ENCODE measurements at places on chromosomes 6 and 20.
A peak's percentile ranks its signal among the peaks of the same experiment; 100 is the strongest.

GRCh38 chr20:24042646-24043045 is 54.1 kb upstream of the GGTLC1 start:
- DNase-seq: no peak

DNA sequence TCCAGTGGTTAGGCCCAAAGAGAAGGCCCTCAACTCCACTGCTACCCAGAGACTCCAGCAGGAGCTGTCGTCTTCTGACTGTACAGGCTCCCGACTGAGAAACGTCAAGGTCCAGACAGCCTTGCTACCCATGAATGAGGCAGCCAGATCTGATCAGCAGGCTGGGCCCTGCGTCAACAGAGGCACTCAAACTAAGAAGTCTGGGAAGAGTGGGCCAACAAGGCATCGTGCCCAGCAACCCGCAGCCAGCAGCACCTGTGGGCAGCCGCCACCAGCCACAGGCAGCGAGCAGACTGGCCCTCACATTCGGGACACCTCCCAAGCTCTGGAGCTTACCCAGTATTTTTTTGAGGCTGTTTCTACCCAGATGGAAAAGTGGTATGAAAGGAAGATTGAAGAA is 8.1 kb downstream of the LYRM2 start:
- no peak for DNase-seq

GRCh38 chr6:109580519-109580918 is 97.5 kb upstream of the ZBTB24 start:
- no peak for DNase-seq

- no peak for DNase-seq
Measured at GRCh38 chr6:75759207-75759606, 10.2 kb downstream of the MYO6 start.

DNA sequence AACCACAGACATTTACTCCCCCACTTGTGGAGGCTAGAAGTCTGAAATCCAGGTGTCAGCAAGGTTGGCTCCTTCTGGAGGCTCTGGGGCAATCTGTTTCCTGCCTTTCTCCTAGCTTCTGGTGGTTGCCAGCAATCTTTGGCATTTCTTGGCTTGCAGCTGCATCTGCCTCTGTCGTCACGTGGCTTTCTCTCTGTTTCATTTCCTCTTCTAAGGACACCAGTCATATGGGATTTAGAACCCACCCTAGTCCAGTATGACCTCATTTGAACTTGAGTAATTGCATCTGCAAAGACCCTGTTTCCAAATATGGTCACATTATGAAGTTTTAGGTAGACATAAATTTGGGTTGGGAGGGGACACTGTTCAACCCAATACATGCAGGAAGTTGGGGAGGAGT is 56.2 kb upstream of the EPB41L1 start:
- no peak for DNase-seq

DNA sequence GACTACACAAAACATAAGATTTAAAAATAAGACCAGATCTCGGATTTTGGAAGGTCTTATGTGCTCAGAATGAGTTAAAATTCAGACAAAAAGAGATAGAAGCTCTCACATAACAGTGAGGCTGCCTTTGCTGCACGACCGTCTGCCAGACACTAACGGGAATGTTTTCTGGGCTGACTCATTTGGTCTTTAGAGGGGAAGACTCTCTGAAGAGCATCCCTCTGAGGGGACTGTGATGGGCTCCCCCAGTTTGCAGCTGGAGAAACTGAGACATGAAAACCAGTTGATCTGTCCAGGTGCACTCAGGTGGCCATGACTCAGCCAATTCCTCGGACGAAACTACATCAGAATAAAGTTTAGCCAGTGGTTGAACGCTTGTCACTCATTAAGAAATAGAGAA is 153.9 kb downstream of the RNASET2 start:
- no peak for DNase-seq

- DNase-seq: no peak
Measured at GRCh38 chr20:61887596-61888093, 178.0 kb downstream of the TAF4 start.

GRCh38 chr6:135329851-135330803 is 149.0 kb downstream of the MYB start:
- DNase-seq: no peak

DNA sequence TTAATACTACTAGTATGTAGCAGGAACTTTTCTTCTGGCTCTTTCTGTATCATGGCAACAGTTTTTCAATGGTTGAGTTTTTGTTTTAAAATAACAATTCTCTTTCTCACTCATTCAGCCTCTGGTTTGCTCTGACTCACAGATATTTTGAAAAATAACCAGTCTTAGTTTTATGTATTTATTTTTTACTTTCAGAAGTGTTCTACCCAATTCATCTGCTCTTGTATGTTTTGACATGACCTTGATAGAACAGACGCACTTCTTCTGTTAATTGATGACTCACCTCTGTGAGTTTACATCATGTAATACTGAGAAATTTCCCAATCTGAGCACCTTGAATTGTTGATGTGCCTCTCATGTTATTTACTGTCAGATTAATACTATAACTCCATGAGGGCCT is 178.9 kb downstream of the SASH1 start:
- no peak for DNase-seq

DNA sequence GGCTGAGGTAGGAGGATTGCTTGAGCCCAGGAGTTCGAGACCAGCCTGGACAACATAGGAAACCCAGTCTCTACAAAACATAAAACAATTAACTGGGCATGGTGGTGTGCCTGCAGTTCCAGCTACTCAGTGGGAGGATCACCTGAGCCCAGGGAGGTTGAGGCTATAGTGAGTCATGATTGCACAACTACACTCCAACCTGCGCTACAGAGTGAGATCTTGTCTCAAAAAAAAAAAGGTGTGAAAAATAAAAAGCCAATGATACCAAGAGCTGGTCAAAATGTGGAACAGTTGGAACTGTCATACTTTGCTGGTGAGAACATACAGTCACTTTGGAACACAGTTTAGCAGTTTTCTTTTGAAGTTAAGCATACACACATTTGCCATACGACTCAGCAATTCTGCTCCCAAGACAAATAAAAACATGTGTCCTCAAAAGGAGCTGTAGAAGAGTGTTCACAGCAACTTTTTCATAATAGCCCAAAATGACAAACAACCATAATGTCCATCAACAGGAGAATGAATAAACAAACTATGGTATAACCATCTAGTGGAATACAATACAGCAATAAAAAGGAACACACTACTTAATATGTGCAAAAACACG is 21.6 kb upstream of the FKBP5 start:
- DNase-seq: no peak

DNA sequence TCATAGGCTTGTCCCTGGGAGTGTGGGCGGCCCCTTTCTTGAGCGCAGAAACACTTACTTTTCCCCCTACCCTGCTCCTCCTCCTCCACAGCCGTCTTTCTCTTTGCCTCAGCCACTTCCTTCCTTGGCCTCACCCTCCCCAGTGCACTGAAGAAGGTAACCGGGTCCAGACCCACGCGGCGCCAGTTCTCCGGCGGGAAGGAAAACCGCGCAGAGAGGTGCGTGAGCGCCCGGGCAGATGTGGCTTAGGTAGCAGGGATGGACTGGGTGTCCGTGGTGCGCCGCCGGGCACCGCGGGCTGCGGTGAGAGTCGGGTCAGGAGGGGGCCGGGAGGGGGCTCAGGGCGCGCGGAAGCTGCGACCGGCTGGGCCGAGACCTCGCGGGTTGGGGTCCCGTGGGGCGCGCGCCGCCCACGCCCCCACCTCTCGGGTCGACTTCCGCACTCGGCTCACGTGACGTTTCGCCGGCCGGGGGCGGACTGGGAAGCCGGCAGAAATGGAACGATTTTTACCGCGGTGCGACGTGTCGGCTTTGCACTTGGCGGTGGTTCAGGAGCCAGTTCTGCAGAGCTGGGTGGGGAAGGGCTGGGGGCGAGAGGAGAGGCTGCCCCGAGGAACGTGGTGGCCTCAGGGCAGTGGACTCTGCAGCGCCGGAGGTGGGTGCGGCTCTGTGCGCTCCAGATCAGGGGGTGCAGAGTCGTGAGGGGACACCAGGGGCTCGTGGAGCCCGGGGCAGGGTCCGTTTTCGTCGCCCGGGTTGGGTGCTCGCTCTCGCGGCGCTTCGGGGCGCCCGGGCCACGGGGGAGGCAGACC is at the start of gene ABRACL:
Gene ABRACL (plus strand): TSS at position 88 of the 812 bp plus-strand sequence. CDS start 5,416 bp downstream, outside the sequence.
- DNase-seq: peak; percentile 74

DNA sequence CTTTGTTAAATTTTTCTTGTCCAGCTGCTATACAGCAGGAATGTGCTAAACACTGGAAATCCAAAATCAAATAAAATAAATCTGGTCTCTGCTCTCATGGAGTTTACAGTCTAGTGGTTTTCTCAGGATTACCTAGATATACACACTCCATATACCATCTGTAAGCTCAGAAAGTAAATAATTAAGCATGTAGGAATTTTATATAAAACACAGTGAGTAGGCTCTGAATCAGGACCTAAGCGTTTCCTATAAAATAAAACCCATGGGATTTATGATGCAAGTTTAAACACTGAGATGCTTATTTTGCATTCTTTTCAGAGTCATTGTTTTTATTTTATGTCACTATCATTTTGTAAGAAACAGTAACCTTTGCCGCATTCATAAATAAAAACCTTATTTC is 29.7 kb upstream of the UFL1 start:
- no peak for DNase-seq

GRCh38 chr6:145836772-145837171 is 22.2 kb upstream of the FBXO30 start:
- DNase-seq: no peak

DNA sequence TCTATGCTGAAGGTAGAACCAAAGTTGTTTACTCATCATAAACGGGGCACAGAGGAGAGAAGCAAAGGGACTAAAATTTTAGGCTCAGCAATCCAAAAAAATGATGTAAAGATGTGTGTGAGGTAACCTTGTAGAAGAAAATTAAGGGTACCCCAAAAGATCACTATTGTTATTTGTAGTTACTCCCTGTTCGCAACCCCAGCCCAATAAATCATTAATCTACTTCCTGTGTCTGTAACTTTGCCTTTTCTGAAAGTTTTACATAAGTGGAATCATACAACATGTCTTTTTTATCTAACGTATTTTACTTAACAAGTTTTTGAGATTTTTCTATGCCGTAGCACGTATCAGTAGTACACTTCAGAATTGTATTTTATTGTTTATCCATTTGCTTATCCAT is 1114.8 kb upstream of the GJE1 start:
- no peak for DNase-seq

DNA sequence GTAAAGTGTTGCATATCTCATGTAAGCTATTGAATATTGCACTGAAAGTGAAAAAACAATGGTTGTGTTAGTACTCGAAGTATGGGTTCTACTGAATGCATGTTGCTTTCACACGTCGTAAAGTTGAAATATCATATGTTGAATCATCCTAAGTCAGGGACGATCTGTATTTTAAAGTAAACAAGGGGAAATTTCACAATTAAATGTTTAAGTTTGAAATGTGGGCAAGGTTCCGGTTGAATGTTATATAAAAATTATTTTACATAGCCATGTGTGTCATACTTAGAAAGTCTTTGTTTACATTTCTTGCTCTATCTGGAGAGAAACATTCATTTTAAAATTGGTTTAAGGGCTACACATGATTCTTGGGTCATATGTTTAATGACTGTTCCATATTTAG is 76.8 kb downstream of the AKAP7 start:
- DNase-seq: no peak

DNA sequence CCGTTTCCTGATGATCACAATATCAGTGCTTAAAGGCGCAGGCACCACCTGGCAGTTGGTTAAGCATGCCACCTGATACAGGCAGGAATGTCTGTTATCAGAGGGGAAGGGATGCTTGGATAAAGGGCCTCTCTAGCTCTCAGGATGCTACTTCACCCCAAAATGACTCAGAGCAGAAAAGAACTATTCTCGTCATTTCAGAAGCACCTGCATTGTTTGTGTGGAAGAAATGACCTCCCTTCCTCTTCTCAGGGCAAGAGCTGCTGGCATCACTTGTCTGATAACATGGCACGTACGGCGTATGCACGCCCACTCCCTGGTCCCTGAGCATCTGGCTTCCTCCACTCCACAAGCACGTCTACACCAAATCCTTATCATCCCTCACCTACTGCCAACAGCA is 47.3 kb downstream of the ATP9A start:
- no peak for DNase-seq

DNA sequence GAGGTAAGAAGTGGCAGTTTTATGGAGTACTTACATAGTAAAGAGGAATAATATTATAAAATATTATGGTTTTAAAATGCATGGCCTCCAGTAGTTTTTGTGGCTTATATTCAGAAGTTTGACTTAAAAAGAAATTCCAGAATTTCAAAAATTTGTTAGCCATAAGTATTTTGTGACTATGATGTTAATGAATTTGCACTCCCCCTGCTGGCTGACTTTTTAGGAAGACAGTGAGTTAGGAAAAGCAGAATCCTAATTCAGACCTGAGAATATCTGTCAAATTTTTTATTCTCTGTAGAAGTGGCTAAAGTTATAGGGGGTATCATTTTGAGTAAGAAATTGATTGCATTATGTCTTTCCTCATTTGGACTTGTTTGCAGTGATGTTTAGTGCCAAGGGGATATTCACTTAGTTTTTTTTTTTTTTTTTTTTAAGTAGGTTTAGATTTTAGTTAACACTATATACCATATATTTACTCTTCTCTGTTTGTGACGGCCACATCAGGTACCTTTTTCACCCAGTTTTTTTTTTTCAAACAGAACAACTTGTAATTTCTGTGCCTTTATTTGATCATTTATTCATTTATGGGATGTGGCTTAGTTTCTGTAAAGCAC is 40.8 kb downstream of the ZFAND3 start:
- DNase-seq: no peak

- no peak for DNase-seq
Measured at GRCh38 chr20:20491110-20491783, 123.3 kb downstream of the INSM1 start.

DNA sequence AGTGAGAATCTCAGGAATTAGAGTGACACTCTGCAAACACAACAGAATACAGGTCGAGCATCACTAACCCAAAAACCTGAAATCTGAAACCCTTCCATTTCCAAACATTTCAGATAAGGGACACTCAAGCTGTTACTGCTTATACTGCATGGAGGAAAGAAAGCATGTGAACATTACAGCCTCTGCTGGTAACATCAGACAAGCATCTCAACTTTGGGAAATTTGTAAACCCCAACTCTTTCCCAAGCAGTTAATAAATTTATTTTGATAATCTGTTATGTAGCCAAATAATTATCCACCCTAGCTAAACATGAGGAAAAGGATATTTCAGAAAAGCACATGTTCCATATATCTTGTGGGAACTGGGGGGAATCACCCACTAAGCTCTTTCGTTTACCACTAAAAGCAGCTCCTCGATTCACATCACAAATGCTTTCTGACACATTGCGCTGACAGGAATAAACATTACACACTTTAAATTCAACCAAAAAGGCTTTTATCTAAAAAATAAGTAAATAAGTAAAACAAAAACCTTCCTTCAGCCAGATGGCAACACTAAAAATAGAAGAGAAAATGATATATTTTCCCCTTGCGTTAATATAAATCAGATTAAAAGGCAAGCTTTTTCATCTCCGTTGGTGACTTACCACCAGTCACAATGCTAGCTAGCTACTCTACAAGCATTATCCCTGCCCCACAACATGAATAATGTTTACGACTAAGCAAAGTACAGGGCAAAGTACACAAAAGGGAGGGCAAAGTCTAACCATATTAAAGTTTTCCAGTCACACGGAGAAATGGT is 120.8 kb downstream of the MAP7 start:
- DNase-seq: no peak

All from stimulated activated CD8-positive, alpha-beta memory T cell treated with anti-CD3 and anti-CD28 coated beads, Interleukin-4, amount 100 ng/mL, for 24 hours (primary cell).